T-helper 2 cell (primary cell): ENCODE measurements at places on chromosomes 3 and 15.
A peak's percentile ranks its signal among the peaks of the same experiment; 100 is the strongest.

- DNase-seq = no peak
Measured at GRCh38 chr15:33234020-33234461, 39.5 kb upstream of the FMN1 start.

DNA sequence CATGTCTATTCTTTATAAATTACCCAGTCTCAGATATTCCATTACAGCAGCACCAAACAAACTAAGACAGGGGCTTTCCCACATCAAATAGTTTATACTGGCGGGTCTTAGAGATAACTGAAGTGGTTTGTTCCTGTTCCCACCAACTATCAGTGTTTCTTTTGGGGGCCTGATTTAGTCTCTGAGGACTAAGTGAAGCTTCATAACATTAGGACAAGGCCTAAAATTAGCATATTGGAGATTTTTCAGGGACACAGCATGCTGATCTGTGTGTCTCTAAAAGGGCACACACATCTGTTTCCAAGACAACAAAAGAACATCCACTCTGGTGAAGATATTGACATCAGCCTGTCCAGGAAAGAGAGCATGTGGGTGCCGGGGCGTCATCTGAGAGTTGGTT lies 72.6 kb upstream of the SEMA6D start:
- DNase-seq = no peak

- no peak for DNase-seq
Measured at GRCh38 chr3:134754768-134755559, 40.1 kb upstream of the EPHB1 start.

- no peak for DNase-seq
Measured at GRCh38 chr3:79361748-79362378, 405.9 kb downstream of the ROBO1 start.

GRCh38 chr15:47768735-47769134 lies 51.4 kb downstream of the SEMA6D start:
- DNase-seq = no peak

- no peak for DNase-seq
Measured at GRCh38 chr3:83092521-83093221, 1331.2 kb upstream of the GBE1 start.

DNA sequence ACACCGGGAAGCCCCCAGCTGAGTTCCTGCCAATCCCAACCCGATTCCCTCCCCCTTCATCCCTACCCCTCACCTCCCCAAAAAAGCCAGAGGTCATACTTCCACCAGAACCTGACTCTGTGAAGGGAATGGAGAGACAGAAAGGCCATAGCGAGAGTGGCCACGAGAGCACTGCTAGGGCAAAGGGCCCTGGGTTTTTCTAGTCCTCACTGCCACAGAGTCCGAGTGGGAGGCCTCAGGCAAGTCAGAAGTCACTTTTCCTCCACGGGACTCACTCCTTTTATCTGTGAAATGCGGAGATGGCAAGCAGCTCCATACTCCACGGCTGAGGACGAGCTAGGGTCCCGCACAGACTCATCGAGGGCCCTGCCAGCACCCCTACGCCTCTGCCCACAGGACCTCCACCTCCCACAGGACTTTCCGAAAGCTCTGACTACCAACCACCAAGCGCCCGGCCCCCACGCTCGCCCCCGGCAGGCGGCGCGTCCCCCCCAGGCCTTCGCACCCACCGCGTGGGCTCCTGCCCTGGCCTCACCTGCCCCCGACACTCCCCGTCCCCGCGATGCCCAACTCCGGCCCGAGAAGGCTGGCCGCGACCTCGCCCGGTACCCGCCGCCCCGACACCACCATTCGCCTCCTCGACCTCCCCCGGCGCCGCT lies 792 bp downstream of the ATP13A3 start:
- DNase-seq = peak; percentile 47

GRCh38 chr3:12948371-12948770 lies 107.0 kb upstream of the RPL32 start:
- no peak for DNase-seq

GRCh38 chr15:52652984-52653383 lies 26.2 kb downstream of the ATOSA start:
- no peak for DNase-seq

GRCh38 chr3:31765871-31766270 lies 215.2 kb downstream of the OSBPL10 start:
- no peak for DNase-seq
